Caco-2 (cell line): ENCODE measurements at places on chromosomes 4 and X.

GRCh38 chr4:8274765-8275547 is 5.4 kb downstream of the HTRA3 start:
- H3K27ac ChIP-seq, result no peak overlapping the region
- H3K4me1 ChIP-seq, result no peaks in the 10 kb centered on the region
- DNase-seq, result no peak

DNA sequence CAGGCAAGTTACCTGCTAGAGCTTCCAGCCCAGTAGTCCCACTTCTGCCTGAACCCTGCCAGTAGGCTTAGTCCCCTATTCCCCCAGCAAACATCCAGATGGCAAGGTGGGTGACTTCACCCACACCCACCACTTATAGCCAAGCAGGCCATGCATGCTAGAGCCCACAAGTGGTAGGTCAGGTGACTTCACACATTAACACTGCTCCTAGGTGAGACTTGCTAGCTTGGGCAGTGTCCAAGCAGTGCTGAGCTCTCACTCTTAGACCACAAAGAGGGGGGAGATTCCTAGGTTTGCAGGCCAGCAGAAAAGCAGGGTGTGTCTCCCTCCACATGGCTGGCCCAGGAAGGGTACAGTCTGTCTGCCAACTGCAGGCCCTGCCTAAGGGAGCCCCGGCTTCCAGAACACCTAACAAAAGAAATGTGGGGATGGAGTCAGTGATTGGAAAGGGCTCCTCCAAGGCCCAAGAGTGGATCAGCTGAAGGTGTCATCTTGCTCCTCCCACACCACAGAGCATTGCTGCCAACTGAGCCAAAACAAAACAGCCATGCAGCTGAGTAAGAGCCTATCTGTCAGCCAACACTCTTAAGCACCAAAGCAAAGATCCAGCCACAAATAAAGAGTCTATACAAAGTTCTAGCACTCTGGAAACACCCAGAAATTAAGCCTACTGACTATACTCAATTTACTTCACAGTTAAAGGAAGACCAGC is 158.1 kb upstream of the USP38 start:
- H3K27ac ChIP-seq, result no peak overlapping the region
- H3K4me1 ChIP-seq, result no peaks in the 10 kb centered on the region
- no peaks in the 10 kb centered on the region for H3K36me3 ChIP-seq
- H3K27me3 ChIP-seq, result no peaks in the 10 kb centered on the region

GRCh38 chr4:105139646-105140045 is 7.0 kb upstream of the TET2 start:
- DNase-seq, result no peak
- no peak overlapping the region for H3K4me3 ChIP-seq
- no peak overlapping the region for H3K27ac ChIP-seq
- no peaks in the 10 kb centered on the region for H3K36me3 ChIP-seq
- H3K4me1 ChIP-seq, result peaks cover 2% of the 10 kb centered on the region; the same call in 1 of the 2 replicates
- H3K27me3 ChIP-seq, result no peaks in the 10 kb centered on the region

DNA sequence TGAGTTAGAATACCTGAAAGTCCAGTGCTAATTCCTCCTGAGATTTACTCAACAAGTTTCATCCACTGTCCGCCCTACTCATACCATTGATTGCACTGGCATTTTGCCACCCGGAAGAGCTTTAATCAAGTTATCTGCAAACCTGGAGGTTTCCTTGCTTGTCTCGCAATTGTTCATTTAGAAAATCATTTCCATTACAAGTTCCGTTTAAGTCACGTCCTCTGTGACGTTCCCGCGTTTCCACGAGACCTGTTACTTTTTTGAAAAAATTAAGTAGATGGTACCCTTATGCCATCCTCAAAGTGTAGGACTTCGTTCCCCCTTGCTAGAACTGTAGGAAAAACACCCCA is 761 bp upstream of the FRYL start:
- H3K4me1 ChIP-seq, result no peaks in the 10 kb centered on the region
- H3K4me3 ChIP-seq, result peak overlapping the region; percentile 62
- no peak for DNase-seq

- H3K4me3 ChIP-seq, result no peak overlapping the region
- H3K4me1 ChIP-seq, result no peaks in the 10 kb centered on the region
- no peak for DNase-seq
- H3K36me3 ChIP-seq, result no peaks in the 10 kb centered on the region
- no peaks in the 10 kb centered on the region for H3K27me3 ChIP-seq
Measured at GRCh38 chr4:122824616-122825015, 2.0 kb upstream of the FGF2 start.

DNA sequence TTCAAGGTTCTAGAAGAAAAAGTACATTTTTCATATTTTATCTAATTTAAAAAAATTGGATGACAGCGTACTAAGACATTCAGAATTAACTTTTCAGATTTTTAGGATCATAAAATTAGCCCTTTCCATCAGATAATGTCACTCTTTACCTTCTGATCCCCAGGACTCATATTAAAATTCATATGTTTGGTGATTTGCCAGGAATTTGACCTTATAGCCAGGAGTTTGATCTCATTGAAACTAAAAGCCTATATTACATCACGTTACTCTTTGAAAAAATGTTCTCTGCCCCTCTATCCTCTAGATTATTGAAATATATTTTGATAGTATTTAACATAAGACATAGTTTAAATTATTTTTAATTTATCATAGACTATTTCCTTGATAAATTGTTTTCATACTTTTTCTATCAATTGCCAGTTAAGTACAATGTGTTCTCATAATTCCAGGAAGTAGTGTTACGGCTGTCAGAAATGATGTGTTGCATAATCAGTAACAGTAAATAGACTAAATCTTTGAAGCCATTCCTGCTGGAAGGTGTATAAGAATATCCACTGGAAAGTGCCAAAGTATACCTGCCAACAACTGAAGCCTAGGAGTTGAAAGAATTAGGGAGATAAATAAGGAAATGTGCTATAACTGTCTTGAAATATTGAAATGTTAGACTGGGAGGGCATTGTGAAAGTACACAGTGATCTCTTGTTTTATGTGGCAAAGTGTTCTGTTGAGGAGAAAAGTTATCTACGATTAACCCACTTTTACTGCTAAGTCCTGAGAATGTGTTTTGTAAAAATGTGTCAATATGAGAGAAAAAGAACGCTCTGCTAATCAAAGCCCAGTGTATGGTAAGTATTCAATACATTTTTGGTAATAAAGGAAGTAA is 32.9 kb upstream of the PDGFC start:
- DNase-seq, result no peak
- H3K27ac ChIP-seq, result no peak overlapping the region
- no peaks in the 10 kb centered on the region; the same call in 1 of the 2 replicates for H3K27me3 ChIP-seq
- H3K4me3 ChIP-seq, result no peak overlapping the region
- H3K36me3 ChIP-seq, result no peaks in the 10 kb centered on the region

GRCh38 chr4:154329268-154329868 is 162.2 kb downstream of the DCHS2 start:
- no peaks in the 10 kb centered on the region for H3K4me1 ChIP-seq
- DNase-seq, result peak; percentile 4
- no peaks in the 10 kb centered on the region for H3K36me3 ChIP-seq
- no peaks in the 10 kb centered on the region for H3K27me3 ChIP-seq
- H3K27ac ChIP-seq, result no peak overlapping the region
- H3K4me3 ChIP-seq, result no peak overlapping the region

- no peak overlapping the region for H3K4me3 ChIP-seq
- no peak for DNase-seq
- H3K36me3 ChIP-seq, result no peaks in the 10 kb centered on the region
- no peaks in the 10 kb centered on the region for H3K4me1 ChIP-seq
Measured at GRCh38 chr4:174794543-174795094, 34.4 kb downstream of the GLRA3 start.

- H3K36me3 ChIP-seq, result no peaks in the 10 kb centered on the region
- H3K27ac ChIP-seq, result no peak overlapping the region
- H3K27me3 ChIP-seq, result no peaks in the 10 kb centered on the region
- no peak for DNase-seq
Measured at GRCh38 chrX:151488677-151489076, 74.8 kb upstream of the PASD1 start.

- H3K27ac ChIP-seq, result no peak overlapping the region
- no peaks in the 10 kb centered on the region for H3K27me3 ChIP-seq
- no peak for DNase-seq
Measured at GRCh38 chr4:168917138-168917779, 92.8 kb downstream of the CBR4 start.

- DNase-seq, result no peak
- no peaks in the 10 kb centered on the region for H3K27me3 ChIP-seq
- no peak overlapping the region for H3K27ac ChIP-seq
- 0 out of 2 replicates have a peak, but pooled peaks cover 3% of the 10 kb centered on the region for H3K4me1 ChIP-seq
Measured at GRCh38 chr4:44535981-44536380, 87.4 kb upstream of the KCTD8 start.

- H3K36me3 ChIP-seq, result no peaks in the 10 kb centered on the region
- no peak overlapping the region for H3K27ac ChIP-seq
- DNase-seq, result no peak
- no peak overlapping the region for H3K4me3 ChIP-seq
- H3K4me1 ChIP-seq, result peaks cover 23% of the 10 kb centered on the region
- no peaks in the 10 kb centered on the region for H3K27me3 ChIP-seq
Measured at GRCh38 chr4:159043861-159044260, 59.0 kb upstream of the RAPGEF2 start.

GRCh38 chrX:104659005-104659744 is 93.2 kb downstream of the IL1RAPL2 start:
- H3K36me3 ChIP-seq, result no peaks in the 10 kb centered on the region
- DNase-seq, result no peak
- no peaks in the 10 kb centered on the region for H3K27me3 ChIP-seq
- H3K4me1 ChIP-seq, result no peaks in the 10 kb centered on the region
- H3K4me3 ChIP-seq, result no peak overlapping the region
- H3K27ac ChIP-seq, result no peak overlapping the region

DNA sequence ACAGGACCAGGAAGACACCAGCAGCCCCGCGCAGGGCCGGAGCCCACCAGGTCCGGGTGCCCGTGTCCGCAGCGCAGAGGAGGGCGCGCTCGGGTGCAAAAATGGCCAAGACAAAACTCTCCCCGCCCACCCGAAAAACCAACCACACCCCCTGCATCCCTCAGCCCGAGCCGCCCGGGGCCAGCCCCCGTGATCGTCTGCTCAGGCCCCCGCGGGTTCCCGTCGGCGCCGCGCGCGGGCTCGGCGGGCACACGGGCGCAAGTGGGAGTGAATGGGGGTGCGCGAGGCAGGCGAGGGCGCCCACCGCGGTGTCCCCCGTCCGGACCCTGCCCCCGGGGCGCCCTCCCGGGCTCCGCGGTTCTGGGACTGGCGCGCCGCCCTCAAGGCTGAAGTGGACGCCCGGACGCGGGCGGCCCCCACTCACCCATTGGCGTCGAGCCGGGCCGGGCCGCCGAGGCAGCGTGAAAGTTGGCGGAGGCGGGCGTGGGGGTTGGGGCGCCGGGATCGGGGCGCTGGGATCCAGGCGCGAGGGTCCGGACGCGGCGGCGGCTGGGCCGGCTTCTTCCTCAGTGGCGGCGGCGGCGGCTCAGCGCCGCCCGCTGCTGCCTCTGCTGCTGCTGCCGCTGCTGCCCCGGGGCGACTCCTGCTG is 393 bp downstream of the SH3KBP1 start:
- H3K27ac ChIP-seq, result peak overlapping the region; percentile 59
- no peaks in the 10 kb centered on the region for H3K36me3 ChIP-seq
- peak overlapping the region; percentile 63 for H3K4me3 ChIP-seq
- DNase-seq, result no peak

DNA sequence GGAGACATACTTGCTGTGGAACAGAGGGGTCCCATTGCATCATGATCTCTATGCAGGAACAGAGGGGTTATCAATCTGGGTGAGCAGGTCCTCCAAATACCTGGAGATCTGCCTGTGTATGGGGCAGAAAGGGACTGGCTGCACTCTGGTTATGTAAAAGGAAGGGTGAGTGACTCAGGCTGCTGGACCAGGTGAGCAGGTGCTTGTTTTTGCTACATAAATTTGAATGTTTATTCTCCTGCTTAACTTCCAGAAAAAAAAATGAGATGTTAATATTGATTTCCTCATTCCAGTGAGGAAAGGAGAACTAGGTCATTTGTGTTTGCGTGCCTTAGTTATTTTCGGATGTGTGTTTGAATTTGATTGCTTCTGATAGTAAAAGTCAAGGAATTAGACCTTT is 225.8 kb upstream of the TRAM1L1 start:
- no peak overlapping the region for H3K4me3 ChIP-seq
- H3K36me3 ChIP-seq, result no peaks in the 10 kb centered on the region
- H3K4me1 ChIP-seq, result no peaks in the 10 kb centered on the region
- no peak for DNase-seq
- no peak overlapping the region for H3K27ac ChIP-seq

GRCh38 chr4:182384631-182385091 is 141.5 kb downstream of the TENM3 start:
- no peaks in the 10 kb centered on the region for H3K4me1 ChIP-seq
- H3K27me3 ChIP-seq, result no peaks in the 10 kb centered on the region

- no peaks in the 10 kb centered on the region for H3K36me3 ChIP-seq
- no peaks in the 10 kb centered on the region for H3K4me1 ChIP-seq
- H3K4me3 ChIP-seq, result no peak overlapping the region
- no peak for DNase-seq
- no peak overlapping the region for H3K27ac ChIP-seq
- H3K27me3 ChIP-seq, result no peaks in the 10 kb centered on the region
Measured at GRCh38 chrX:74195605-74196004, 108.4 kb upstream of the ZCCHC13 start.
